ENCODE measurements at places on chromosomes 13 and 19.
A peak's percentile ranks its signal among the peaks of the same experiment; 100 is the strongest.

GRCh38 chr19:55699221-55699620 lies 24.2 kb downstream of the EPN1 start:
- DNase-seq, result no peak

GRCh38 chr13:25281193-25281934 lies 5.9 kb downstream of the MTMR6 start:
- peak; percentile 31 for DNase-seq

DNA sequence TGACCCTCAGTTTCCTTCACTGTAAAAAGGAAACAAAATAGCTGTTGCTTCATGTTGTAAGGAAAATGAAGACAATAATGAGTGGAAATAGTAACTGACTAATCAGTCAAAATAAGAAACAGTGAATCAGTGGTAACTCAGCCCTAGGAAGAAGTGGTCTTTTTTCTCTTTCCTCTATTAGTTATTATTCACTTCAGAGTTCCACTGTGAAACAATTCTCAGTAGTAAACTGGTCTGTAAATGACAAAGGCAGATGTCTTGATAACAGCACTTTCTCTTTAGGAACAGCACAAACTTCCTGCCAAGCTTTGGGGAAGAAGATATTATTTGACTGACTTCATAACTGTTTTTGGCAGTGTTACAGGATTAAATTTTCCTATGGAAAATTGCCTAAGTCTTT lies 600.5 kb upstream of the KLHL1 start:
- DNase-seq, result no peak

- no peak for DNase-seq
These were observed 129.3 kb downstream of the KCNRG start for GRCh38 chr13:50144246-50145160.

- no peak for DNase-seq
These were observed 170.7 kb upstream of the TSHZ3 start for GRCh38 chr19:31519908-31520307.

- no peak for DNase-seq
These were observed 13.0 kb downstream of the OR7A5 start for GRCh38 chr19:14821937-14822336.

DNA sequence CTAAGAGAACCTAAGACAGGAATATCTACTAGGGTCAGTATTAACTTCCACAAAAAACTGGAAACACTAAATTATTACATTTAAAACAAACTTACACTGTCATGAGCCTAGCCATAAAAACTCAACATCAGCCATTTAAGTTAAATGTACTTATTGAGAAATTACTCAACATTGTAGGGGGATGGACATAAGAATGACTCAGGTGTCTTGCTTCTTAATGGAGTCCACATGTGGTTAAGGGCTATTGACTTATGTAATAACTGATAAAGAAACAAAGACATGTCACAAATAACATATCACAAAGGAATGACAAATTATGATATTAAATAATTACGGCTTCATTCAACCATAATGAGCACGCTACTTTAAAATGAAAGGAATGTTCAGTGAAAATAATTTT lies 36.2 kb downstream of the CLDN10 start:
- DNase-seq, result no peak

GRCh38 chr19:46344363-46344762 lies 2.5 kb upstream of the PPP5C start:
- DNase-seq, result no peak

- DNase-seq, result no peak
These were observed 75.1 kb downstream of the SLC15A1 start for GRCh38 chr13:98677398-98677797.

- DNase-seq, result no peak
These were observed 16.5 kb downstream of the ACP7 start for GRCh38 chr19:39100500-39101166.

DNA sequence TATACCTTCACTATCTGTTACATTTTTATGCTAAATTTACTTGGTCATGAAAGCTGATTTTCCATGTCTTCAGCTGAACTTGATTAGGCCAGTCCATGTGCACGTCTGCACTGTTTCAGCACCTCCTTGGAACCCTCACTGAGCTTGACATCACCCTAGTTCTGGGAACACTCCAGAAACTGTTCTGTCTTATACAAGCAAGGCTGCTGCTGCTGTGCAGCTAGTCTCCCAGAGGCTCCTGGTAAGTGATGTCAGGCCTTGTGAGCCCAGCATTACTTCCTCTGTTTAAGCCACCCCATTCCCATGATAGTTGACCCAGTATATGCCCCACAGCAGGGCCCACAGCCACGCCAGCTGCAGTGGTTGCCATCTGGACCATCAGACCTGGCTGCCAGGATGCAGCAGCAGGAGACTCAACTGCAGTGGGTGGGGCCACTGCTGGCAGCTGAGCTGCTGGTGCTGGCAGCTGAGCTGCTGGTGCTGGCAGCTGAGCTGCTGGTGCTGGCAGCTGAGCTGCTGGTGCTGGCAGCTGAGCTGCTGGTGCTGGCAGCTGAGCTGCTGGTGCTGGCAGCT lies 90.5 kb upstream of the AKAP11 start:
- DNase-seq, result peak; percentile 8

DNA sequence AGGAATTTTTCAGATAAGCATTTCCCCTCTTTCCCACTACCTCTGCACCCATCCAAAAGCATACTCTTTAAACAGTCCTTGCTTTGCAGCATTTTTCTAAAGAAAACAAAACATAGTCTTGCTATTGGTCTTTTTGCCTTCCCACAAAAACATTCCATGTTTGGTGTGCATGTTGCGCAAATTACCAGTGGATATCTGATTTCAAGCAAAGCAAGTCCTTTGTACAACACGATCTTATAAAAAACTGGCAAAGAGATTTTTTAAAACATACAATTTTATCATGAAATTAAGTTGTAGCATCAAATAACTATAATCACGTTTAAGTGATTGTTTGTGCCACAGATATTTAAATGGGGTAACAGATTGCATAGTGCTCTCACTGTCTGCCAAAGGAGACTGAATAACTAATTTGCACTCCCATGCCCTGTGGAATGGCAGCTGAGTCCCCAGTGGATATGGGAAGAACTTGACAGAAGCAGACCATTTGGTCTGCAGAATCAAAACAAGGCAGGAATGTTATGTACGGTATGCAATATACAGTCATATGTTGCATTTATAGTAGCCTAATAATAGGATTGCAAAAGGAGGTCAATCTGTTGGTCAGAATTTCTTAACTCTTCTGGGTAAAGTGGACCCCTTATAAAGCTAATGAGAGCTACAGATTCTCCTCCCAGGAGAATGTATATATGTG lies 285.7 kb downstream of the TBC1D4 start:
- no peak for DNase-seq
